Gastroesophageal sphincter (tissue), 4 donors: ENCODE measurements at places on chromosomes 6 and 20. TPM values are rescaled to one million over a fixed set of nuclear protein-coding genes. Genes with fewer than 3 reads are reported as not detected.

Gene NMBR
- not detected for total RNA-seq

Gene KHDC1L
- not detected for total RNA-seq

Gene SPATS1
- total RNA-seq: not detected

Gene NEDD9
- 13.1 TPM for total RNA-seq

Gene JAG1
- total RNA-seq: 46.1 TPM

Gene ZHX3
- 183 TPM for total RNA-seq

Gene SLC44A4
- not detected for total RNA-seq

Gene NTSR1
- 0.85 TPM for total RNA-seq

Gene ABHD16B
- not detected for total RNA-seq

Gene TNF
- not detected for total RNA-seq

Gene PROKR2
- not detected for total RNA-seq

Gene SLC22A23
- total RNA-seq: 7.5 TPM

Gene FAM217A
- total RNA-seq: not detected

Gene PDYN
- total RNA-seq: not detected

DNA sequence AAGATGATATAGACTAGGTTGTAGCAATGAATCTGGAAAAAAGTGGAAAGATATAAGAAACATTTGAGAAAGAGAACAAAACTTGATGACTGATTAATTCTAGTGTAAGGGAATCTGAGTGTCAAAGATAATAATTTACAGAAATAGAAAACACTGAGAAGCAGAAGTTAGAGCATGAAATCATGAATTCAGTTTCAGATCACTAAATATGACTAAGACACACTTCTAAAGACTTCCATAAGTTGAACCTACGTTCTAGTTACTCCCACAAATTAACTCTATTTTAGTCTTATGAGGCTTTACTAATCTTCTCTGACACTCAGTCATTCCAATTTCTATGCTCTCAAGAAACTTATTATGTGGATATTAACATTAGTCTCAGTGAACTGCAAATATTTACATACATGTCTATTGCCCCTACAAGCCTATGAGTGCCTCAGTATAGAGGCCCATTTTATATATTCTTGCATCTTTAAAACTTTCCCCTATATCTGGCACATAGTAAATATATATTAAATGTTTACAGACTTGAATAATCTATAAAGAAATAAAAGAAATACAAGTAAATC, 30.4 kb downstream of the IBTK start:
- ATAC-seq: no peak

DNA sequence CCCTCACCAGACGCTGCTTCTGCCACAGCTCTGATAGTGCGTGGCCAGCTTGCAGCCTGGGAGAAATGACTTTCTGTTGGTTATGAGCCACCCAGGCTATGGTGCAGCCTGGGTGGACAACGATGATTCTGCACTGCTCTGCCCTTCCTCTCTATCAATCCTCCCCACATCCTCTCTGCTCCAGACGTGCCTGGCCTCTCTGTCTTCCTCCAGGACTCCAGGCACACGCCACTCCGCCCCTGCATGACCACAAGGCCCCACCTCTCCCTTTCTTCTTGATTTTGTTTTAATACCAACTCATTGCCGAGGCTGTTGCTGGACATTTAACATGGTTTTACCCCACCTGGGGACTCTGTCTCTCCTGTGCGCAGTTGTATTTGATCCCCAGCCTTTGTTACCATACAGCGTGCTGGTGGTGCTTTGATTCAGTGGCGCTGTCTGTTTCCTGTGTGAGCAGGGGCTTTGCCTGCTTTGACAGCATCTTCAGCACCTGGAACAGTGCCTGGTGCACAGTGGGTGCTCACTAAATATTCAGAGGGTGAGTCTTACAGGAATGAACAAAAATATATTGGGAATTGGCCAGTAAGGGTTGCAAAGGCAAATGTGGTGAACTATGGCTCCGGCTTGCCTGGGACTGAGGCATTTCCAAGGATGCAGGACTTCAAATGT, 280.9 kb downstream of the CDH26 start:
- ATAC-seq: no peak

- ATAC-seq: no peak
These were observed 15.0 kb downstream of the ELOVL5 start for GRCh38 chr6:53333439-53334408.

GRCh38 chr20:33372993-33373441, 28.3 kb downstream of the CDK5RAP1 start:
- no peak for ATAC-seq

DNA sequence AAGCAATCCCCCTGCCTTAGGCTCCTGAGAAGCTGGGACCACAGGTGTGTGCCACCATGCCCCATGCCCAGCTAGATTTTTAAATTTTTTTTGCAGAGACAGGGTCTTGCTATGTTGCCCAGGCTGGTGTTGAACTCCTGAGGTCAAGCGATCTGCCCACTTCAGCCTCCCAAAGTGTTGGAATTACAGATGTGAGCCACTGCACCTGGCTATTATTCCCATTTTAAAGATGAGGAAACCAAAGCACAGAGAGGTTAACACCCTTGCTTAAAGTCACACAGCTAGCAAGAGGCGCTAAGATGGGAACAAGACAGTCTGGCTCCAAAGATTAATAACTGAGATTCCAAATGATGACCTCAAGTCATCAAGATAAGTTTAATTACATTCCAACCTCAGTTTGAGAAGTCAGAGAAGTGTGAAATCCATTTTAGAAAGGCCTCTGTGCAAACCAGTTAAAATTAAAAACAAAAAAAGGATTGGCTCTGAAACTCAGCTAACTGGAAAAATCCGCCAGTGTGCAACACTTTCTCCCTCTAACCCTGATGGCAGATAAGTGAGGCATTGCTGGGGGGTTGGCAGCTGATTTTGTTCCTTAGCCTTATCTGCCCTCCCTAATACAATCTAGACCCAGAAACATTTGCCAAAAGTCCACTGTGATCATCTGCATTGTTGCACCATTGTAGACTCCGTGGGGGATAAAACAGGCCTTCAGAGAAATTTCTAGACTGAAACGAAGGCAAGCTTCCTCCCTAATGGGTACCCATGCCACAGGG, 55.5 kb downstream of the CPNE5 start:
- no peak for ATAC-seq

- no peak for ATAC-seq
These were observed 80.2 kb downstream of the MLIP start for GRCh38 chr6:54191461-54191860.

DNA sequence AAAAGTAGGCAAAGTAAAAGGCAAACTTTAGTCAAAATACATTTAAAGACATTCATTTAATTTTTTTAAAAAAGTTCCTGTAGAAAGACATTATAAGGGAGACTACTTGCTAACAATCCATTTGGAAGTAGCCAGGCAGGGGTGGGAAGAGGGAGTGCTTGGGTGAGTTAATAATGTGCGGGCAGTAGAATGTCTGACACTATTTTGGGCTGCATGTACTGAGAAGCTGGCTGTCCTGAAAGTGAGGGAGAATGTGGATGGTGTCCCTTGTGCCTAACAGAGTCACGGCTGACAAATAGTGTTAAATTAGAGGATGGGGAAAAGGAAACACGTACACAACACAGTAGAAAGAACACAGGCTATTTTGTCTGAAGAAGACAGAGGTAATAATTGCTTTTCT, 142.5 kb downstream of the LCA5 start:
- ATAC-seq: no peak

- ATAC-seq: no peak
These were observed 303.4 kb upstream of the EXOC2 start for GRCh38 chr6:996271-996852.

DNA sequence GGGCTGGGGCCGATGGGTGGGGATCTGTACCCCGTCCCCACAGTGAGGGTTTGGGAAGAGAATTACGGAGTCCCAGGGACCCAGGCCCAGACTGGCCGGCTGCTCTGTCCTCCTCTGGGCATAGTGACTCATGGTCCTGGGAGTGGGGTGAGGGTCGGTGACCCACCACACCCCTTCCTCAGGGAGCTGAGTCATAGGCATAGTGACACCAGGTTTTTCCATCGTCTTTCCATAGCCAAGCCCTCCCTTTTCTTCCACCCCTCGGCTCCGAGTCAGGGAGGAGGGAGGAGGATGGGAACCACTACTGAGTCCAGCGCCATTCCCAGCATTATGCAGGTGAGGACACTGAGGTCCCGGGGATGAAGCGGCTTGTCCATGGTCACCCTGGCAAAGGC, 8.9 kb downstream of the CYP21A2 start:
- peak; percentile 81 for ATAC-seq

GRCh38 chr20:62743777-62744317, 35.2 kb downstream of the NTSR1 start:
- no peak for ATAC-seq

DNA sequence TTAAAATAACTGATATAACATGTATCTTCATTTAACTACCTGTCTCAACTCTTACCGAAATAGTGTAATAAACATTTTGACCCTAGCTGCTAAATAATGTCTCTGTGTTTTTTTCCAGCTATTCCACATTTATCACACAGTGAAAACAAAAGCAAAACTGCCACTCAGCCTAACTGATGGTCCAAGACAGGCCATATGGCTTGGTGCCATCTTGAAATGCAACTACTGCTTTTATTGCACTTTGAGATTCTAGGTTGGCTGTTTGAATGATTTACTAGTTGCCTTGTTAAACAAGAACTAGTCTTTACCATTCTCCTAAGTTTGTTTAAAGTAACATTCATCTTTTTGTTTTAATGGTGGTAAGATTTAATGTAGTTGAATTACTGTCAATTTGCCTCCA, 739.8 kb downstream of the TFAP2A start:
- ATAC-seq: no peak

- no peak for ATAC-seq
These were observed 647.9 kb upstream of the AGPAT4 start for GRCh38 chr6:161921602-161922395.

DNA sequence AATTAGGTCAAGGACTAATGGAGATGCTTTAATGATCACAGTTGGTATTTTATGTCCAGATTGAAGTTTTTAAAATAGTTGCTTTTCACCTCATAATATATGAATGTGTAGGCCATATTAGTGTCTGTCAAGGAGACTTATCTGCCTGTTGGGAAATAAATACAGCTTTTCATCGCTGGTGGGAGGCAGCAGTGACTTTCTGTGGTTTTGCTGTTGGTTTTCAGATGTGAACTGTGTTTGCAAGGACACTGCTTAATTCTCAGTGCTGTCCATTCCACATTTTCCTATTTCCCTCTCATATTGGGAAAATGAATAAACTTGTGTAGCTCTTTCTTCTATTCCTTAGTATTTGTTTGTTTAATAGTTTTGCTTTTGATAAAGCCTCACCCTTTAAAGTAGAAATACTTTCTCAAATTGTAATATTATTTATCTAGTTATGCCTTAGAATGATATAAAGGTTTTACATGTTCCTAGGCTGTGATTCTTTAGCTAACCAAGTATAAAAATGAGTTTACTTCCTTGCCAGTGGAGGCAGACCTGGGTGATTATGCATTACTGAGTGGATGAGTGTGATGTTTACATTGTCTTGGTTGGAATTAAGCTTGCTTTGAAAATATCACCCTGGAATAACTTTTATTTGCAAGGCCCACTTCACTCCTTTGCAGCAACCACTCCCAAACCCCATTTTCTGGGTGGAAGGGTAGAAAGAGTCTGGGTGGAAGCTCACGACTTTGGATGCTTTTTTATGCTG, 3.3 kb downstream of the PLCB4 start:
- ATAC-seq: no peak

- ATAC-seq: no peak
These were observed 70.5 kb upstream of the TNFRSF21 start for GRCh38 chr6:47380251-47380650.

DNA sequence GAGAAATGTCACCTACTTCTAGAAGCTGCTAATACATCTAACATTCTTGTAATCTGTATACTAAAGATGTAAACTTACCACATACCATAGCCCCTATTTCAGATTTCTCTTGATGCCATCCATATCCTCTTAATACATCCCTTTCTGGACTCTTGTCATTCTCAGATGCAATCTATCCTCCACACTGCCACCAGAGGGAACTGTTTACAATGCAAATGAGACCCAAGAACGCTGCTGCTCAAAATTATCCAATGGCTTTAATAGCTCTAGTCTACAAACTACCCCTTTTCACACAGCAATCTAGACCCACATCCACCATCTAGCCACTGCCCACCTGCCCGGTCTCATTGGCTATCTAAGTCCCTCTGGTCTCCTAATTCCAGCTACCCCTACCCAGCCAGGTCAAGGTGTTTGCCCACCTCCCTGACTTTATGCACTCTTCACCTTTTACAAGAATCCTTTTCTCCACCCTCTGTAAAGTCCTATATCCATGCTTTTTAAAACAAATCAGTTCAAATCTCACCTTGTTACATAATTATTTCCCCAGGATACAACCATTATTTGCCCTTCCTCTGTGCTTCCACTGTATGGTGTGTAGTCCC, 14.8 kb downstream of the FAXC start:
- peak; percentile 69 for ATAC-seq

- ATAC-seq: no peak
These were observed 216.9 kb downstream of the GMDS start for GRCh38 chr6:2028457-2029038.

DNA sequence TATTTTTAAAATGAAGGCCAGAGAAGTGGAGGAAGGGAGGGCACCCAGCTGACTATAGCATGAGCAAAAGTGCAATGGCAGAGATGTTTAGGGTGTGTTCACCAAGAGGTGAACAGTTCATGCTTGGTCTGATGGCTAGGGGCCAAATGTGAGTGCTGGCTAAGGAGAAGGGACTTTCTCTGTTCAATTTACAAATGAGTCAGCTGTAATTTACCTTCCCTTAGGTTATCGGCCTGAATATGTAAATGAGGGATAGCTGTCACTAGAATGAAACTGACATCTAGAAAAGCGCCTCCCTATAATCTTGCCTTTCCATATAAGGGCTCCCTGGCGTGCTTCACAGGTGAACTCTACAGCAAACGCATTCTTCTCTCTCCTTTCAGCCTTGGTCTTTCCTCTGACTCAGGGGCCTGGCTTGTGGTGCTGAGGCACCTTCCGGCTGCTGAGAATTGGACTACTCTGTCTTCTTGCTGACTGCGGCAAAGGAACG, 114.7 kb upstream of the BACH2 start:
- ATAC-seq: no peak
